NCI-H524 treated with DMSO at 0.1 percent for 48 hours (cell line): ENCODE measurements at places on chromosomes 12 and 14.

DNA sequence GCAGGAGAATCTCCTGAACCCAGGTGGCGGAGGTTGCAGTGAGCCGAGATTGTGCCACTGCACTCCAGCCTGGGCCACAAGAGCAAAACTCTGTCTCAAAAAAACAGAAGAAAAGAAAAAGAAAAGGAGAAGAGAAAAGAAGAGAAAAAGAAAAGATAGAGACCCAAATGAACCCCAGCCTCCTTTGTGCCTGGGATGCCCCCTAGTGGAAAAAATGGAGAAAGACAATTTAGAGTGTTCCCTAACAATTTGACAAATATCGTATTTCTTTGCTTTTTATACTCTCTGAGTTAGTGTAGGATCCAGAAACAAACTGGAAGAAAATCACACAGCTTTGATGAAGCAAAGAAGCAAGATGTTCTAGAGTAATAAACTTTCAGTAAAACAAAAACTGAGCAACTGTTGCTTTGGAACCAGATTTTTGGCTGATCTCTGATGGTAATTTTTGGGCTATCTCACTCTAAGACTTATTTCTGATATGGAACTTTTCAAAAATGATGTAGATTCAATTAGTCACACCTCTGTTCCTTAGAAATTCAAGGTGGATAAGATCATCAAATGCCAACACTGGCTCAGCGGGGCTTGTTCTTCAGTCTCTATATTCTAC lies 18.6 kb upstream of the PRKAB1 start:
- DNase-seq: no peak

DNA sequence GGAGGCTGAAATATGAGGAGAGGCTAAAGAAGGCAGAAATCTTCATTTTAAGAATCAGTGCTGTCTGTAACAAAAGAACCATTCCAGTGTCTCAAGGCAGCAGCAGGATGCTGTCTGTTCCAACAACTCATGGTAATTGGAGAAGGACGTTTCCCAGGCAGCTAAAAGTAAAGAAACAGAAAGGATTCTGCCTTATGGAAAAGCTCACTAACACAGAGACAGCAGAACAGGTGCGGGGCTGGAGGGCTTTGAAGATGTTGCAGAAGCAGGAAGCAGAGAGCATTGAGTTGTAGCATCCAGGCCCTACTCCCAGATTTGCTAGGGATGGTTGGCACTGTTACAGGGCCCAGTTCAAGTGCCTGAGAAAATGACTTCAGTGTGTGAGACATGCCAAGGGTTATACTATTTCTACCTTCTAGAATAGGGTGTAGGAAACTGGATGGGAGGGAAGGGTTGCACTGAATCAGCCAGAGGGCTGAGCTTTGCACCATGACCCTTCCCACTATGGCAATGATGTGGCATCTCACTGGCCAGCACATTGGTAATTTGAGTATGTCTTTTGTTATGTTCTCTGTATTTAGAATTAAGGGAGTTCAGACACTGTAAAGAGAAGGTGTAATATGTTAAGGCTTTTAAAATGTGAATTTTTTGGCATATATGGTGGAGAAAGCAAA lies 160.0 kb upstream of the FBXO33 start:
- no peak for DNase-seq

- no peak for DNase-seq
Measured at GRCh38 chr12:28807535-28807934, 341.5 kb upstream of the FAR2 start.

DNA sequence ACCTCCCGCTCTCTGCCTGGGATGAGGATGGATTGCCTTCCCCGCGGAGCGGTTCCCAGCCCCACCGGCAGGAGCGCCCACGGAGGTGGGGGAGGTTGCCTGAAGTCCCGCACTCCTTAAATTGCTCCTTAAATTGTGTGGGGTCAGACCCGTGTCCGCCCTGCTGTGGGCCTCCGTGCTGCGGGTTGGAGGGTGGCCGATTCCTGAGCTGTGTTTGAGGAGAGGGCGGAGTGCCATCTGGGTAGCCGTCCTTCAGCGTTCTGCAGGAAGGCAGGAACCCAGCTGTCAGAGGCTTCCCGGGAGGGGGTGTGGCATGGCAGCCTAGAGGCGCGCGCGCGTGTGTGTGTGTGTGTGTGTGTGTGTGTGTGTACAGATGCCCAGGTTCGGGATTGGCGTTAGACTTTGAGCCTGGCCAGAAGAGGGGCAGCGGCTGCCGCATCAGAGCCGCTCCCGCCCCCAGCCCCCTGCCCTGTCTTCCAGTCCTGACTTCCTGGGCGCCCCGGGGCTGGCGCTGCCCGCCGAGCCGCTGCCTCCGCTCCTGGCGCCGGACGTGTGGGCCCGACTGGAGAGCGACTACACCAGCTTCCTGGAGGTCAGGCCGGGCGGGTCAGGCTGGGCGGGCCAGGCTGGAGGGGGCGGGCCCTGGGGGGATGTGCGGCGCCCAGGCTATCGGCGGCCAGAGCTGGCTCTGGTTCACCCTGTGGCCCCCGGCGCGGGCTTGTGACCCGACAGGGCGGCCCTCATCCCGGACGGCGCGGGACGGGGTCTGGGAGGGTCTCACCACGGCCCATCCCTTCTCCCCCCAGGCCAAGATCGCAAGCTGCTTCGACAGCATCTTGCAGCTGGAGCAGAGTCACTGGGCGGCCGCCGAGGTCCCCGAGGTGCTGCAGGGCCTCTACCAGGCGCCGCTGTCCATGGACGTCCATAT lies 9.2 kb downstream of the EXOC3L4 start:
- peak; percentile 84 for DNase-seq

DNA sequence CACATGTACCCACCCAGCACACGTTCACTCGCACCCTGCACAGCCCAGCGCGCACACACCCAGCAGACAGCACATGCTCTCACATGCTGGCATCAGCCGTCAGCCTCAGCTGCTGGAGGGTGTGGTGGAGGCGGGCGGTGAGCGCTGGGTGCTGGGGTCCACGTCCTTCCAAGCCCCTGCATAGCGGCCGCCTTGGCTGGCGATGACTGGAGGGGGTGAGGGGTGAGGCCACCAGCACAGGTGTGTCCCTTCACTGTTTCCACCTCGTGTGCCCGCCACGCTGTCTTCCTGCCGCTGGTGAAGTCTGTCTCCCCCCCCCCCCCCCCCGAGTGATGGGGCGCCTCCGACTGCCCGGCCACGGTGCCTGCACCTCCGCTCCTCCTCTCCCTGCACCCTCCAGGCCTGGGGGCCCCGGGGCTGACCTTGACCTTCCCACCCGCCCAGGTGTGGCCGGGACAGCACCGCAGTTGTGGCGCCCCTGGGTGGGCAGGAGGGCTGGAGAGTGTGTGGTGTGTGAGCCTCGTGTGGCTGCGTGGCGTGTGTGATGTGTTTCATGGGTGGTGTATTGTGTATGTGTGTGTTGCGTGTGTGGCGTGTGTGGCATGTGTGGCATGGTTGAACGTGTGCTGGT lies 37.4 kb downstream of the NOC4L start:
- DNase-seq: no peak

- DNase-seq: no peak
Measured at GRCh38 chr12:108191086-108191485, 62.0 kb downstream of the WSCD2 start.

DNA sequence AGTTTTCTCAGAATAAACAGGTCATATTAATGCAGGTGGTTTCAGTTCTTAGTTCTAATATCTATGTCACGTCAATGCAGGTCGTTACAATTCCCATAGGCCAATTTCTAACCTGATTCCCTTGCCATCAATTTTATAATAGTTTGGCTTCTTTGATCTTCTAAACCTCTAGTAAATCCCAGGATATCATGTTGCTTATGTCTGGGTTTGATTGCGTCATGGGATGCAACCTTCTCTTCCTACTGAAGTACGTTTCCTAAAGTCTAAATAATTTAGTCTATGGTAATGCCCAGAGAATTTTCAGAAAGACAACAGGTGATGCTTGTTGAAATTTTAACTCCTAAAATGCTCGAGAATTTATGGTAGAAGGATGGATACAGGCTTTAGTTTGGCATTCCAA lies 19.2 kb downstream of the TAS2R7 start:
- DNase-seq: no peak

DNA sequence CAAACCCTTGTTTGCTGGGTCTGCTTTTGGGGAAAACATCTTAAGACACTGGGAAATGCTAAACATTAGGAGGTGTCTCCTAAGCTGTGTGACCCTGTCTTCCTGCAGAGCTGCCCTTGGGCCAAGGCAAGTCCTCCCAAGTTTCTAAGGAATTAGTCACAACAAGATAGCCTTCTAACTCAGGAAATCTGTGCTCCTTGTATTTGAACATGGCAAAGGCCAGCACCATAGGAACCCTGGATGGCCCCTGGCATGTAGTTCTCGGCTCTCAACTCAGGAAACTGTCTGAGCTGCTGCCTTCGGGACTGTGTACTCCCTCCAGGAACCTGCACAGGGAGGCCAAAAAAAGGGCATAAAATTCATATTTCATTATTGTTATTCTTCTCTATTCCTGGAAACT lies 37.6 kb upstream of the LTBP2 start:
- no peak for DNase-seq

DNA sequence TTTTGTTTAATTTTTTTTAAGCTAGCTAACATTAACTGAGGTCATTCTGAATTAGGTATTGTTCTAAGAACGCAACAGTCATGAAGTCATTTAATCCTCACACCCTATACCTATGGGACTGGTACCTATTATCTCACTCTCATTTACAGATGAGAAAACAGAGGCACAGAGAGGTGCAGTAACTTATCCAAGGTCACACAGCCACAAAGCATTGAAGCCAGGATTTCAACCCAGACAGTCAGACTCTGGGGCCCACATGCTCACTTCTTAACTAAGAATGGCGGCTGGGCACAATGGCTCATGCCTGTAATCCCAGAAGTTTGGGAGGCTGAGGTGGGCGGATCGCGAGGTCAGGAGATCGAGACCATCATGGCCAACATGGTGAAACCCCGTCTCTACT lies 15.0 kb upstream of the DTX1 start:
- no peak for DNase-seq

DNA sequence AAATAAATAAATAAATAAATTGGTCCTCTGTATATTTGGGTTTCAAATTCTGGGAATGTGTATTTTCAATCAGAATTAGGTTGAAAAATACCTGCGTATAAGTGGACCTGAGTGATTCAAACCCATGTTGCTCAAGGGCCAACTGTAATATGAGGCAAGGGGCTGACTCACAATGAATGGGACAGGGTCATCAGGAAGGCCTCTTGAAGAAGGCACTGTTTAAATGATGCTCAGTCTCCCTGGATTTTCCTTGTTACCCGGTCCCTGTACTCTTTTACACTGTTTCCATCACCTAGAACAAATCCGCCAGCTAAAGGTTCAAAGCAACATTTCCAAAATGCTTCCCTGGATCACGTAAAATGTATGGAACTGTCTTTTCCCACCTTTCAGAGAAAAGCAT lies 3.8 kb downstream of the PSMB5 start:
- no peak for DNase-seq

DNA sequence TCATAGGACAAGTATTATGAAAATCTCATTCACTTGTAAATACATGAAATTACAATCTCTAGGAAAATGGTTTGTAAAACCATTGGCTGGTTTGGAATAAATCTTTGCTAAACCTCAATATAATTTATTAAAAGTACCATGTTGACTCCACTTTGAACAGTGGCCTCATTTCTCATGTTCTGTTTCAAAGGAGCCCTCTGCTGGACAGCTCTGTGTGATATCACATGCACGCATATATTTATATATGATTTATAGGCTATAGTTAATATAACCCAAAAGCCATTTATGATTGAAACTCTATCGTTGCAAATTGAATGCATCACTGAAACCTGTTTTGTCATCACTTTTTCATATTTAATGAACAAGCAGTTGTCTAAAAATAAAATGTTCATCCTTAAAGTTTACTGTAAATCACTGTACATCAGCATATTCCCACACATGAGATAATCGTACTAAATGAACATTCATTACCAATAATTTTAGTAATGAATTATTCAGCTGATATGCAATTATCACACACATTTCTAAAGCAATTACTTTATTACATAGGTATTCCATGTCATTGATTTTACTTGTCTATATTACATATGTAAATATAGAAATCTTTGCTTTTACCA lies 493.8 kb downstream of the NPAS3 start:
- DNase-seq: no peak

GRCh38 chr12:91672130-91672529 lies 473.5 kb downstream of the BTG1 start:
- no peak for DNase-seq

- peak; percentile 38 for DNase-seq
Measured at GRCh38 chr14:75132382-75133086, 5.7 kb upstream of the NEK9 start.

DNA sequence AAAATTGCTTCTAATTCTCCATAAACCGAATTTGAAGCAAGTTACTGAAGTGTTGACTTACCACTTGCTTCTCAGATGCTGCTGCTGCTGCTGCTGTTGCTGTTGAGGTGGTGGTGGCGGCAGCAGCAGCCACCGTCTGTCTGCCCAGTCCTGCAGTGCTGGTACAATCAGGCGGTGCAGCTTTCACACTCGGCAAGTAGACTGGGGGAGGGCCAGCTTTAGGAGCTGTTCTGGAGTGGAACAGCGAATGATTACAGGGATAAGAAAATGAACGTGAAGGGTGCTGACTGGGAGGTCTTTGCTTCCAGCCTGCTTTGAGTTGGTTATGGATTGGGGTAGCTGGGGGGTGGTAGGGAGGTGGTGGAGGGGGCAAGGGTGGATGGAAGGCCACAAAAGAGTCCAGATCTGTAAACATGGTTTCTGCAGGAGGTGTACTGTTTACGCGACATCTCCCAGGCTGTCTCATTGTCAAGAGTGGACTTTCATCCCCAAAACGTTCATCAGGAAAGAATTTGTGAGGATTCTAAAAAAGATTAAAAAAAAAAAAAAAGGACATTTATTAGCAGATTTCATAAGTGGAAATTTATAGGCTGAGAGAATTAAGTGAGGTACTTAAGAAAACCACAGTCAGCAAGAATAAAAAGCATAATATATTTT lies 38.8 kb downstream of the UBR7 start:
- DNase-seq: no peak

DNA sequence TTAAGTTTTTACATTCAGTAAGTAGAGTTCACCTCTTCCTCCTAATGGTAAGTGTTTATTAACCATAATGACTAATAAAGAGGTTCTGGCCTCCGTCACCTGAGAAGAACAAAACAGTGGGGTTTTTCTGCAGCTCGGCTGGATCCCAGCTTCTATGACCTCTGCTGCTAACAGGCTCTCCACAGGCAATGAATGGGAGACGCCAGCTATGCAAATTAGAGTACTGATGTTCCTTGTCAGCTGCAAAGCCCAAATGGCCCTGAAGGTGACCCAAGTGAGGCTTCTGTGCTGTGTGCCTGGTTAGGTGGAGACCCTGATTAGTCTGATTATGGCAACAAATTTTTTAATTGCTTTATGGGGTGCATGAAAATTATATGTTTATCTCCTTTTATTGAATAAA lies 218.1 kb downstream of the APAF1 start:
- no peak for DNase-seq

DNA sequence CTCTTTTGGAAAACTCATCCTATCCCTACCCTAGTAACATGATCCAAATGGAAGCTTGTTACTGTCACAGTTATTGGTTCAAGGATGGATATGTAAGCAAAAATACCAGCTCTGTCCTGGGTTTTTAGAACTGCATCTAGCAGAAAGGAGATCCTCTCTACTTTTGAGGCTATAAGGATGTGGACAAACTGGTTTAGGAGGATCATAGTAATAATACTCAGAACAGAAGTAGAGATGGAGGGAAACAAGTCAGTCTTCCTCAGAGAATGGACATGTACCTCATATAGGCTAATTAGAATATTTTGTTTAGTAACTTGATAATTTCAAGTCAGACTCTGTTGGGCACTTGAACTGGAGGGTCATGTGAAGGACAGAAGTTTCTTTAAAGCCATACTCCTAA lies 26.6 kb downstream of the FUT8 start:
- DNase-seq: no peak
